GF-D8 (cell line): ENCODE measurements at places on chromosomes 12 and 14.

DNA sequence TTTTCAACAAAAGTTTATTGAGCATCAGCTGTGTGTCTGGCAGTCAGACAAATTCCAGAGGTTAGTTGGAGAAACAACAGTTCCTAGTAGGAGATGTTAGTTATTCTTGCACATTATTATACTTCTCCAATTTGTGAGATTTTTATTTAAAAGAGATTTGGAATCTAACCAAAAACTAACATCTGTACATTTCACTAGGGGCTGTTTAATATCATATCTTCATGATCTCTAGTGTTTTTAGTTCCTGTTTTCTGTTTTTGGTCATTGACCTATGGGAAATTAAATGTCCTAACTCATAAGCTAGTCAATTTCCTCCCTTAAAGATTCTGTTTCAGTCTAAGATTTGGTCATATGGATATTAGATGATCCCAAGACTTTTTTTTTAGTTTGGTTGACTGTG lies 34.1 kb upstream of the KLHDC2 start:
- no peak for DNase-seq

DNA sequence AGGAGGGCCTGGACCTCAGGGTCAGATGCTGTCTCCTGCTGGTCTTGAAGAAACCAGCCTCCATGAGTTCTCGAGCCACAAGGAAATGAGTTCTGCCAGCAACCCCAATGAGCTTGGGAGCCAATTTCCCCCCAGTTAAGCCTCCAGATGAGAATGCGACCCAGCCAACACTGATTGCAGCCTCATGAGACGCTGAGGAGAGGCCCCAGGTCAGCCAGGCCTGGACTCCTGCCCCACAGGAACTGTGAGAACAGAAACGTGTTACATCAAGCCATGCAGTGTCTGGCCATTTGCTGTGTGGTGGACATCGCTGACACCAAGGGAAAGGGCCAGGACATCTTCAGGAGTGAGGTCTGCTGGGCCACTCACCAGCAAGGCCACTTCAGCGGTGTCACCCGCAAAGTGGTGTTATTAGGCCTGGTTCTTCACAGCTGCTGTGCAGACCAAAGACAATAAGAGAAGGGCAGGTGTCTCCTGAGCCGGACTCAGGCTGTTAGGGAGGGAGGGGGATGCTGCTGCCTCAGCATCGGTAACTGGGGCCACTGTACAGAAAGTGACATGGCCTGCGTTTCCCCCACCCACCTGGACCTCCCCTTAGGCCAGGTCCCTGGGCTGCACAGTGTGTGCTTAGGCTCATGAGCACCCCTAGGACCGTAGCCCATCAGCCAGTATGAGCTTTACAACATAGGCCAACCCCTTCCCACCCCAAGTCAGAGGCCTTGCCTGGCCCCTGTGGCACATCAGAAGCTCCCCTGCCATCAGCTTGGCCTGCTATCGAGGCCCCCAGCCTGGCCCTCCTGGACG lies 272.4 kb upstream of the RTL1 start:
- no peak for DNase-seq

DNA sequence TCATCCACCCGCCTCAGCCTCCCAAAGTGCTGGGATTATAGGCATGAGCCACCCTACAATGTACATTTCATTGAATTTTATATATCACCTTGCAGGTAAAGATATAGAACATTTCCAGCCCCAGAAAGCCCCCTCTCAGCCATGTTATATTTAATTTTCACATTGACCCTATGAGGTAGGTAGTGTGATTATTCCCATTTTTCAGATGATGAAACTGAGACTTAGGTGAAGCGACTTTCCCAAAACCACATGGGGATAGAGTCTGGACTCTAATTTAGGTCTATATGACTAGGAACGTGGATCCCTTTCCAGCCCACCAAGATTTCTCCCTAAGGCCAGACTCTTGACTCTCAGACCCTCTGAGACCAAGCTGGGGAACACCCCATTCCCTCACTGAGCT lies 15.7 kb upstream of the POP5 start:
- no peak for DNase-seq

GRCh38 chr14:104530646-104531045 lies 48.9 kb upstream of the C14orf180 start:
- DNase-seq, result no peak

DNA sequence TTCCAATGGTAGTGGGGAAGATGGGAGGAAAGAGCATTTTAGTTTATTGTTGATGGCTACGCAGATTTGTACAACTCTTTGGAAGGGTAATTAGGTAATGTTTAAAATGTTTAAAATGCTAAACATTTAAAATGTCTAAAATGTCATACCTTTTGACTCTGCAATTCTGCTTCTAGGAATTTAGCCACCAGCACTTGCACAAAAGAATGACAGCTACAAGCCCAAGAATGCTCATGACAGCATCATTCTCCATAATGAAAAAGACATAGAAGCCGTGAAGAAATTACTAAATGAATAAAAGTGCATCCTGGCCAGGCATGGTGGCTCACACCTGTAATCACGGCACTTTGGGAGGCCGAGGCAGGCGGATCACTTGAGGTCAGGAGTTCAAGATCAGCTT lies 19.9 kb upstream of the DYNC1H1 start:
- DNase-seq, result no peak

DNA sequence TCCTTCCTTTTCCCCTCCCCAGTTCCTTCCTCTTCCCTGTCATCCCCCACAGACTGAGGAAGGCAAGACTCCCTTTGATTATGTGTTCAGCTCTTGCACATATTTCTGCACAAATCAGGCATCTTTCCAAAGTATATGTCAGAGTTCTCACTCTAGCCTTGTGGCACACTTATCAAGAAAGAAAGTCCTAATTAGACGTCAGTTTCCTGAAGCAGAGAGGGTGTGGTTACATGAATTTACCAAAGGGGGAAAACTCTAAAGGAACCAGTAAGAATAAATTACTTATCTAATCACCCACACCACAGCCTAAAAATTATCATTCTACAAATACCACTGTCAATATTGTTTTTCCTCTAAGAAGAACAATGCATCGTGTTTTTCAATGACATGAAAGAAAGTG lies 120.7 kb upstream of the GRIP1 start:
- DNase-seq, result no peak

DNA sequence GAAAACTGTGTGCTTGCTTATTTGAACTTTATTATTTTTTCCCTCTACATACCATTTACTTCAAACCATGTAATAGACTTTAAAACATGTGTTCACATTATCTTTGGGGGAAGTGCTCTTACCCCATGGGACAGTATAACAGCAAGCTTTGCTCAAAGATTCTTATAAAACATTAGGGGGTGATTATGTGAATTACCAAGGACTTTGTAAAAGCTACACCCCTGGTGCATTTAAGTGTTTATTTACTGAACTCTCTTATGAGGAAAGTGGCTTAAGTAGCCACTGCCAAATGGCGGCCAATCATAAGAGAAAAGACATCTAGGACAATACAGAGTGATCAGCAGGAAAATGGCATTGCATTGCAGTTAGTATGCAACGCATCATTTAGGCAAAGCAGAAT lies 70.3 kb downstream of the CAPZA3 start:
- no peak for DNase-seq

DNA sequence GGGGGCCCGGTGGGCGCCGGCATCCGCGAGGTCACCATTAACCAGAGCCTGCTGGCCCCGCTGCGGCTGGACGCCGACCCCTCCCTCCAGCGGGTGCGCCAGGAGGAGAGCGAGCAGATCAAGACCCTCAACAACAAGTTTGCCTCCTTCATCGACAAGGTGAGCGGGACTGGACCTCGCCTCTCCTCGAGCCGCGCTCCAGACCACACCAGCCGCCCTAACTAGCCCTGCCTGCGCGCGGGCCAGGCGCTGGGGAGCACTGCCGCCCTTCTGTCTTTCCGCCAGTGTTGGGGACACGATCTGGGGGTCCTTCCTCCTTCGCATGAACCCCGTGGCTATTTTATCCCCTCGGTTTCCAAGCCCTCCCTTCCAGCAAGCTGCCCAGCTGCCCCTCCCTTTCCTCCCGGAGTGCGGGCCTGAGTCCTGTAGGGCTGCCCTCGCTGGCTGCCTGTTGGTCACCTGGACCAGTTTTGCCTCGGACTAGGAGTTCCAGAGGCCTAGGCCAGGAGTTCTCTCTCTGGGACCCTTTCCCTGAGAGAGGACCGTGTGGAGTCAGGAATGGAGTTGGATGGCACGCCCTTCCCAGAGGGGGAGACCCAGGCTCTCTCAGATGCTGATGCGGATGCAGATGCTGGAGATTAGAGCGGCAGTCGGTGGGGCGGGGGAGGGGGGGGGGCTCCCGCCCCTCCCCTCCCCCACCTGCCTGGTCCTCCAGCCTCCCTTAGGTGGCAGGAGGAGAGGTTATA lies 592 bp downstream of the KRT7 start:
- DNase-seq, result no peak

DNA sequence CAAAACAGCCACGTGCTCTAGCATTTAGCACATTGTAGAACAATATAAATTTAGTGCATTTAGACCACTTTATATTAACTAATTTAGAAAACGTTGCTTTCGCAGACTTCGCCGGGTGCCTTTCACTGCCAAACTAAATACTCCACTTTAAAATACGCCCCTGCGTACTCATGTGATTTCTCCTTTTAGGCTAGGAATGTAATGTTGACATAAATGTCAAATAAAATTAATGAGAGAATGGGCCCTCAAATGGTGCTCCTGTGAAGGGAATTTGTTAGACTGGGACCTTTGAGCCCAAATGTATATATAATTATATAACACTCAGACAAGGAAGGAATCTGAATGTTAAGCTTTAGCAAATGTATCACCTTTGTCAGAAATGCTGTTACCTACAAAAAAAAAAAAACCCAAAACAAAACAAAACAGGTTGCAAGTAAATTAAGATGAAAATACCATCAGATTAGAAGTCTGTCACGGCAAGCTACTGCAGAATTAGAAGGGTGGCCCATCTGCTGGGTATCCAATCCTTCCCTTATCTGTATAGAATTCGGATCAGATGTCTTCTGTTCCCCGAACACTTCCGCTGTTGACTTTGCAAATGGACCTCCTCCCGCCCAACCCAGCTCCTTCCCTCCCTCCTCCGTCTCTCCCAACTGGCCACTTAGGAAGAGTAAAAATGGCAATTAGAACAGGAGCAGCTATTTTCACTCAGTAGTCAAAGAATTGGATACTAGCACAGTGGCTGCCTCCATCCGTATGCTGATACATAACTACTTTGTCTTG lies 159.3 kb upstream of the FOXN3 start:
- DNase-seq, result no peak

GRCh38 chr14:103699901-103700752 lies 15.1 kb downstream of the XRCC3 start:
- no peak for DNase-seq

- no peak for DNase-seq
Measured at GRCh38 chr14:80638620-80639515, 302.7 kb downstream of the CEP128 start.

- DNase-seq, result no peak
Measured at GRCh38 chr14:68665792-68666204, 127.1 kb downstream of the ZFP36L1 start.

GRCh38 chr12:52087961-52088820 lies 8.7 kb downstream of the SMIM41 start:
- no peak for DNase-seq

- DNase-seq, result no peak
Measured at GRCh38 chr12:96327889-96328288, 72.3 kb downstream of the CDK17 start.

DNA sequence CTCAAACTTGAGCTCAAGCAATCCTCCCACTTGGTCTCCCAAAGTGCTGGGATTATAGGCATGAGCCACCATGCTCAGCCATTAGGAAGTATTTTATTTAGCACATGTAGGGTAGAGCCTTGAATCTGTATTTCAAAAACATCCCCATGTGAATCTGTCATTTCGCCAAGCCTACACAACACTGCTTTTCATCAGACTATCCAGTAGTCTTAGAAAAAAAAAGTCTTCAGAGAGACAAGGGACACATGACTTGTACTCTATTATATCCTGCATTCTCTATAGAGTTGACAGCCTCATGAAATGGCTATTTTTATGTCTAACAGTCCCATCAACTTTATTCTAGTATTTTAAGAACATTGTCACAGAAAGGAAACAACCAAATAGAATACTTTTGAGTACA lies 35.4 kb downstream of the TM7SF3 start:
- DNase-seq, result no peak

DNA sequence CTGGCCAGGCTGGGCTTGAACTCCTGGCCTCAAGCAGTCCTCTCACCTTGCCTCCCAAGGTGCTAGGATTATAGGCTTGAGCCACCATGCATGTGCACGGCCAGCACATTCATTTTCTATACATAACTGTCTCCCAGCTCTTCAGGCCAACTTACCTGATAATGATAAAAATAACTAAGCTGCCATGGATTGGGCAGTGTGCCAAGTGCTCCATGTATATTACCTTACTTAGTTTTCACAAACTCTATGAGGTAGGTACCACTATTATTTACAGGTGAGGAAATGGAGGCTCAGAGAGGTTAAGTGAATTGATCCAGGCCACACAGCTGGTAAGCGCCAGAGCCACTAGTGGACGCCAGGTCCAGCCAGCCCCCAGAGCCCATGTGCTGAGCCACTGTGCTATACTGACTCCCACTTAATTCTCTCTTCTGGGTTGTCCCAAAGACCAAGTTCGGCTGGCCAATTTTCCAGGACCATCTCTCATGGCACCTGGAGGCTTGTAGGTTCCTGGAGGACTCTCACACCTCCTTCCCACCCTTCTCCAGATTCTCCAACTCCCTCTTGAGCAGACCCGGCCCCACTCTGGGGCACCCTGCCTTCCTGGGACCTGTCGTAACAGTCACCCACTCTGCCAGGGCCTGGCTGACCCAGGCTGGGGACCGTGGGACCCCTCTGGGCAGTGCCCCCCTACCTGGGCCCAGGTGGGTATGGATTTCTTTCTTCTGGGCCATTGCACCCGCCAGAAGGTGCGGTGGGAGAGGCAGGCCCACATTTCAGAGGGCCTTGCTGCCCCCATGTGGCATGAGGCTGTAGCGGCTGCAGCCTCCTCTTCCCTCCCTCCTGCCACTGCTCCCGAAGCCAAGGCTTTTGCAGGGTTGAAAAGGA lies 30.2 kb upstream of the CIPC start:
- DNase-seq, result no peak

- no peak for DNase-seq
Measured at GRCh38 chr12:101792046-101792931, 38.5 kb downstream of the GNPTAB start.

DNA sequence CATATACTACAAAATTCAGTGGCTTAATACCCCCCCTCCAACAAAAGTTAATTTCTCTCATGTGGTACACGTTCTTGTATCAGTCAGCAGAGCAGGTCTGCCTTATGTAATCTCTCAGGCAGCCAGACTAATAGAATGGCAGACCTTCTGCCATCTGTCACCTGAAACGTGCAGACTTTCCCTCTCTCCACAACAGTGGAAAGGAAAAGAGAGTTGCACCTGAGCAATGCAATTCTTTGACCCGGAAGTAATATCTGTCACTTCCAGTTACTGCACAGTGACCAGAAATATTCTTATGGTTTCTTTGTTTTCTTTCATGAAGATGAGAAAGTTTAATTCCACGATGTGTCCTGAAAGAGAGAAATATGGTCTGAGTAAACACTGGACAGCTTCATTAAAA lies 14.4 kb downstream of the KERA start:
- DNase-seq, result no peak
